ENCODE measurements at places on chromosomes 12 and 14.

GRCh38 chr12:34405286-34406227 is 383.3 kb downstream of the ALG10 start:
- DNase-seq, result no peak

- DNase-seq, result no peak
Observed at GRCh38 chr14:43132441-43132840, 1374.6 kb downstream of the FSCB start.

DNA sequence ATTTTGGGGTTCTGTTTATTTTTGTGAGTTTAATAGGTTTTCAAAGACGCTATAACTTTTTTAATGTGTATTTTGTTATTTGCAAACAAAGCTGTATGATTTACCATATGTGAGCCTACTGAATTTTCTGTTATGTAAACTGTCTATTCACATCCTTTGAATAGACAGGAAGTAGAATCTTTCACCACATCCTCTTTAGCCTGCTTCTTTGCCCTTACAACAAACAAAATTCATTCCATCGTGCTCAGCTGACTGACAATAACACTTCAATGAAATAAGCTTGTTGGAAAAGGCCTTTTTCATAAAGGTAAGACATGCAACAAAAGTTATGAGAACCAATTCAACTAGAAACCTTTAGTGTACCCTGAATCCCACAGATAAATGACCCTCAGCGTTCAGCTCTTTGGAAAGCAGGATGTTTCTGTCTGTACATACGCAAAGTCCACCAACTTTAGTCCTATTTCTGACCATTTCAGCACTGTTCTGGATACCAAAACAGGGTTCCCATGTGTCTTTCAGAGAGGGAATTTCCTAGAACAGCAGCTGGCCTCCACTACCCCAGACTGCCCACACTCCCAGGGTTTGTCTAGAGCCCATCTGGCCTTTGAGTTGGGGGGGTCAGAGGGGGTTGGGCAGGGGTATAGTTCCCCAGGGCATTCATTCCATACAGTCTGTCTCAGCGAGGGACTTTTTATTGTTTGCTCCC is 71.3 kb downstream of the DUSP6 start:
- DNase-seq, result no peak

DNA sequence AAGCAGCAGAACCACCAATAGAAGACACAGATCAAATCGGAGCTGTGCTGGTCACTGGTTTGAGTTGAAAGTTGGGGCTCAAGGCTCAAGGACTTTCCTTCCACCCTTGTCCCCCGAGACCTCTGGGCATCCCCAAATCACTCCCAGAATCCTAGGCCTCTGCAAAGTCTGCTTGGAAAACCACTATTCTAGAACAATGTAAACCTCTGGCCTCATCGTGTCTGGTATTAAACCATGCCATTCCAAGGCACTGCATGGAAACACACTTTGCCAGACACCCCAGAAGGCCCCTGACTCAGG is 288.0 kb downstream of the DPF3 start:
- no peak for DNase-seq

DNA sequence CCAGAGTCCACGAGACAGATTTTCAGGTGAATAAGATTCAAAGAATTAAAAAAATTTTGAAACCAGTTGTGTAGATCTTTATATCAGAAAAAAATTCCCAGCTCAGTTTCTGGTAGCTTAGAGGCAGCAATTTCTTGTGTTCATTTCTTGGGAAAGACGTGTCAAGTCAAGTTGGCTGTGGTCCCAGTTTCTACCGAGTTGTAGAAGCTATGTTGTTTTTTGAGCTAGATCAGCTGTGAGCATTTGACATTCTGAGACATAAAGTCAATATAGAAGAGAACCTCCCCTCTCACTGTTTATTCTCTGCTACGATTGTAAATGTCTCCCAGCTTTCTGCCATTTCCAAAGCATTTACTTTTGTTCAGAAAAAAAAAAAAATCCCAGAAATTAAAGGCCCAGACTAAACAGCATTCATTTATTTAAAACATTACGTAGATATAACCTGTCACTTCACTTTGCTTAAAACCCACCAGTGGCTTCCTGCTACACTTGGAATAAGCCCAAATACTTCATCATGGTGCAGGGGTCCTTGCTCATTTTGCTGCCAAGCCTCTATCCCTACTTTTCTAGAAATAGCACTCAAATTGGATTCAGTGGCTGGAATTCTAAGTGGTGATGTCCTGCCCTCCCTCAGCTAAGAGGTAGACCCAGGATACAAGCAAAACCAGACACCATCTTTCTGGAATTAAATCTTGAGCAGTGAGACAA is 20.6 kb upstream of the PYGL start:
- DNase-seq, result no peak

GRCh38 chr12:96427269-96427729 is 27.1 kb upstream of the CDK17 start:
- DNase-seq, result no peak

Measured in effector CD8-positive, alpha-beta T cell (primary cell).